ENCODE measurements at places on chromosomes 16 and 17.
A peak's percentile ranks its signal among the peaks of the same experiment; 100 is the strongest.

DNA sequence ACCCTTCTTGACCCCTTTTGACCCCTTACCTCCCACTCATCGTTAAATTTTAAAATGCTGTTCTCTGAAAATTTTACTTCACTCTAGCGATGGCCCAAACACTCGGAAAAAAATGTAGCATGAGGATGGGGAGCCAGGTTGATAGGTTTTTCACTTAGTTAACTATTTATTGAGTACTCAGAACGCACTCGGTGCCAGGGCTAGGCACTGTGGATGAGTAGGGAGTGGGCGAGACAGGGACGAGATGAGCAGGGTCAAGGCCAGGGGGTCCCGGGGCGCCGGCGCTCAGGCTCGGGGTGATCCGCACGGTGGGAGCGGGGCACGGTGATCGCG lies 392 bp downstream of the ZSCAN32 start:
- no peak for DNase-seq

DNA sequence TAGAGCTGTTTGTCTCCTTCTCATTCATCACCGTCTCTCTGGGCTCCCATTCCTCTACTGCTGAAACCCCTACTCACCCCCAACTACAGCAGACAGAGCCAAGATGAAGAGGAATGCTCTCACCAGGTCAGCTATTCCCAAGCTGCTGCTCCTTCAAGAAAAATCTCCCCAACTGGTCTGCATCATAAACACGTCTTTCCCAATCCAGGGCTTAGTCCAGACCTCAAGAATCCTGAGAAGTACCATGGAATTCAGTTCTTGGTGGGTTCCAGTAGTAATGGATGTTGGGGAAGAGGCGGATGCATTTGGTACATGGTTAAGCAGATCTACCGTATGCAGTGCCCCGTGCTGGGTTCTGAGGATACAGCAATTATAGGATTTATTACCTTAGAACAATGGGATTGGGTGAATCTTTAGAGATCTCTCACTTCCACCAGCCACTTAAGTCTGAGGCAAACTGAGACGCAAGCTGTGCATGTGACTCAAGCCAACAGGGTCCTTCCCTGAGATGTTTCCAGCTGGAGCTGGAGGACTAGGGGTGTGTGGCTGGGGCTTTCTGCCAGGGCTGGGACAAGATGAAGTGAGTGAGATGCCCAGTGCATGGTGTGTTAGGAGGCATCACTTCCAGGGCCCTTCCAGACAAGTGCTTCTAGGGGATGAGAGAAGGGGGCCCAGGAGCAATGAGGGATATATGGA lies 232.7 kb upstream of the CDH5 start:
- DNase-seq: no peak

DNA sequence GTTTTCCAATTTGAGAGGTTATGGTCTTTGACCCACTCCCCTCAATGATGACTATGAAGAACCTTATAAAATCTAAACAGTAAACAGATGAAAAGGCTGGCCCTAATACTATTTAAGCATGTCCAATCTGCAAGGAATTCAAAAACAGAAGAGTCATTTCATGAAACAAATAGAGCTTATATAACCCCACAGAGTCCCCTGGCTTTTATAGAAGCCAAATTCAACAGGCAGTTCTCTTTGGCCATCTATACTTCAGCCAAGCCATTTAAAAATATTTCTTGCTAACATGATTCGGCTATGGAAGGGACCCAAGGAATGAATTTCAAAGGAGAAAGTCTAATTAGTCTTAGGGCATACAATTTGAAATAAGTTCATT lies 43.4 kb downstream of the SPOP start:
- DNase-seq: no peak

DNA sequence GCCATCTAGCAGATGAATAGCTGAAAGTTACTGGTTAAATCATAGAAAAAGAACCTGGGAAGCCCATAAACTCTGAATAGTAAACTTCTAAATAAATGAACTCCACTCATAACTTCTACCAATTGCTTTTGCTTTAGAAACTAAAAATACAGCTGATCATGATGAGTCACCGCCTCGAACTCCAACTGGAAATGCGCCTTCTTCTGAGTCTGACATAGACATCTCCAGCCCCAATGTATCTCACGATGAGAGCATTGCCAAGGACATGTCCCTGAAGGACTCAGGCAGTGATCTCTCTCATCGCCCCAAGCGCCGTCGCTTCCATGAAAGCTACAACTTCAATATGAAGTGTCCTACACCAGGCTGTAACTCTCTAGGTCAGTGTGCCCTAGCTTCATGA lies 9.7 kb downstream of the KAT7 start:
- DNase-seq: no peak

DNA sequence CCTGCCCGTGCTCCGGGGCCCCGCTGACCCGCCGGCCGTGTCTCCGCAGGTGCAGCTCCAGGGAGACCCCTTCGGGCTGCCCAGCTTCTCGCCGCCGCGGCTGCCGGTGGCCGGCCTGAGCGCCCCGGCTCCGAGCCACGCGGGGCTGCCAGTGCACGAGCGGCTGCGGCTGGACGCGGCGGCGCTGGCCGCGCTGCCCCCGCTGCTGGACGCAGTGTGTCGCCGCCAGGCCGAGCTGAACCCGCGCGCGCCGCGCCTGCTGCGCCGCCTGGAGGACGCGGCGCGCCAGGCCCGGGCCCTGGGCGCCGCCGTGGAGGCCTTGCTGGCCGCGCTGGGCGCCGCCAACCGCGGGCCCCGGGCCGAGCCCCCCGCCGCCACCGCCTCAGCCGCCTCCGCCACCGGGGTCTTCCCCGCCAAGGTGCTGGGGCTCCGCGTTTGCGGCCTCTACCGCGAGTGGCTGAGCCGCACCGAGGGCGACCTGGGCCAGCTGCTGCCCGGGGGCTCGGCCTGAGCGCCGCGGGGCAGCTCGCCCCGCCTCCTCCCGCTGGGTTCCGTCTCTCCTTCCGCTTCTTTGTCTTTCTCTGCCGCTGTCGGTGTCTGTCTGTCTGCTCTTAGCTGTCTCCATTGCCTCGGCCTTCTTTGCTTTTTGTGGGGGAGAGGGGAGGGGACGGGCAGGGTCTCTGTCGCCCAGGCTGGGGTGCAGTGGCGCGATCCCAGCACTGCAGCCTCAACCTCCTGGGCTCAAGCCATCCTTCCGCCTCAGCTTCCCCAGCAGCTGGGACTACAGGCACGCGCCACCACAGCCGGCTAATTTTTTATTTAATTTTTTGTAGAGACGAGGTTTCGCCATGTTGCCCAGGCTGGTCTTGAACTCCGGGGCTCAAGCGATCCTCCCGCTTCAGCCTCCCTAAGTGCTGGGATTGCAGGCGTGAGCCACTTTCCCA lies 5.9 kb downstream of the CTF1 start:
- peak; percentile 59 for DNase-seq

GRCh38 chr17:76262732-76263344 lies 2.3 kb upstream of the UBALD2 start:
- no peak for DNase-seq

- DNase-seq: no peak
Observed at GRCh38 chr17:181245-182049, at the start of gene DOC2B. DOC2B (minus strand) TSS chr17:181650; CDS start chr17:181479, 171 bp downstream.

DNA sequence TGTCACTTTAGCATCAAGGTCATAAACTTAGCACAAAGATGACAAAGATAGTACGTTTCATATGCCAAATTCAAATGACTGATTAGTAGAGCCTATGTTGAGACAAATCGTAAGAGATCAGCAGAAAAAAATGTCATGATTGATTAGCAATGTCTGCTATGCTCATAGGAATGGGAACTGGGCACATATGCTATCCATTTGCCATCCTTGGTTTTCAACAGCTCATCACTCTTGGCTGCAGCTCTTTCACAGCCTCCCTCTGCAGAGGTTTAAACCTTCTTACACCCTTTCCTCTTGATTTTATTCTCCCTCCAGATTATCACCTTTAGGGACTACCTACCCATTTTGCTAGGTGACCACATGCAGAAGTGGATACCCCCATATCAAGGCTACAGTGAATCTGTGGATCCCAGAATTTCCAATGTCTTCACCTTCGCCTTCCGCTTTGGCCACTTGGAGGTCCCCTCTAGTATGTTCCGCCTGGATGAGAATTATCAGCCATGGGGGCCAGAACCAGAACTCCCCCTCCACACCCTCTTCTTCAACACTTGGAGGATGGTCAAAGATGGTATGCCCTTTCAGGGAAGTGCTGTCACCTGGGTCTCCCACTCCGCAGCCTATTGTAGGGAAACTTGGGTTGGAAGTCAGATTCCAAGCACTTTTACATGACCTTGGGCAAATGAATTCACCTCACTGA lies 16.2 kb downstream of the MPO start:
- no peak for DNase-seq

DNA sequence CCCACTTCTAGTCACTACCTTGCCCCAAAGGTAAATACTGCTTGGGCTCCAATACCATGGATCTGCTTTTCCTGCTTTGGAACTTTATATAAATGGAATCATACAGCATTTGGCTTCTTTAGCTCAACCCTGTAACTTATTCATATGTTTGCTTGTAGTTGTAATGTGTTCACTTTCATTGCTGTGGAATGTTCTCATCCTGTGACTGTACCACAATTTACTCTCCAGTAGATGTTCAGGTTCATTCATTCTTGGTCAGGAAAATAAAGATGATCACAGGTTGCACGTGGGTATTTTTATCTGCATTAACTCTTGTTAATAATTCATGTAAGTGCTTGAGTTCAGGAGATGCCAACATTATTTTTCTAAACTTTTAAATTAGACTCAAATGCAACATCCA lies 6.7 kb upstream of the BEAN1 start:
- DNase-seq: no peak

GRCh38 chr17:1898332-1898731 lies 68.5 kb downstream of the RPA1 start:
- DNase-seq: no peak

- no peak for DNase-seq
Observed at GRCh38 chr17:71905376-71906031, 215.3 kb upstream of the SOX9 start.

DNA sequence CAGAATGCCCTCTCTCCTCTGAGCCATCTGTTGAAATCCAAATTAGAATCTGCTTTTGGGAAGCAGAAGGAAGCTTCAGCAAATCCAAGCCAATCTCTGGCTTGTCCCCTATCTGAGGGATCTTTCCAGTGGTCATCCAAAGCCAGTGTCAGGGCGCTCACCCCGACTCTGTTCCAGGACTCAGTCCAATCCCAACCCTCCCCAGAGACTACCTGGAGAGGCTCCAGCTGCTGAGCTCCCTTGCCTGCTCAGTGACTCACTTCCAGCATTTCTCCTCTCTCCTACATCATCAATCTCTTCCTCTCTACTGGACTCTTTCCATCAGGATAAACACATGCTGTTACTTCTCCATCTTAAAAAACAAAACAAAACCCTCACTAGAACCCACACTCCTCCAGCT lies 2.4 kb downstream of the MATCAP1 start:
- DNase-seq: no peak

DNA sequence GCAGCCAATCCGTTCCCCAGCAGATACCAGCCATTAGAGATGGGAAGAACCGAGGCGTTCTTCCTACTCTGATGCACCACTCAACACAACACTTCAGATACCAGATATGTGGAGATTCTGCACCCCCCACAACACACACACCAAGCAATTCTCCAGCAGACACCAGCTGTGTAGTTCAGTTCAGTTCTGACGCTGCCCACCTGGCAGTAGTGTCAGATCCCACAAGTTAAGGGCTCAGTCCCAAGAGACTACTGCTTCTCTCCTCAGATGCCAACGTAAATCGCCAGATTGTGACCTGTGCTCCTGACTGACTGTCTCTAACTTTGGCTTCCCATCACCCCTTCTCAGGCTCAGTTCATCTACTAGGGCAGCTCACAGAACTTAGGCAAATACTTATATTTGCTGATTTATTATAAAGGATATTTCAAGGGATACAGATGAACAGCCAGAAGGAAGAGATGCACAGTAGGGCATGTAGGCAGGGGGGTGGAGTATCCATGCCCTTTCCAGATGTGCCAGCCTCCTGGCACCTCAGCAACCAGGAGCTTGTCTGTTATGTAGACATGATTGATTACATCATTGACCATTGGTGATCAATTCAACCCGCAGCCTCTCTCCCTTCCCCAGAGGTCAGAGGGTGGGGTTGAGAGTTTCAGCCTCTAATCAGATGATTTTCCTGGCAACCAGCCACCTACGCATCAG lies 110.6 kb downstream of the PRKCA start:
- no peak for DNase-seq

GRCh38 chr16:27462200-27462845 lies 60.3 kb downstream of the IL21R start:
- DNase-seq: no peak

DNA sequence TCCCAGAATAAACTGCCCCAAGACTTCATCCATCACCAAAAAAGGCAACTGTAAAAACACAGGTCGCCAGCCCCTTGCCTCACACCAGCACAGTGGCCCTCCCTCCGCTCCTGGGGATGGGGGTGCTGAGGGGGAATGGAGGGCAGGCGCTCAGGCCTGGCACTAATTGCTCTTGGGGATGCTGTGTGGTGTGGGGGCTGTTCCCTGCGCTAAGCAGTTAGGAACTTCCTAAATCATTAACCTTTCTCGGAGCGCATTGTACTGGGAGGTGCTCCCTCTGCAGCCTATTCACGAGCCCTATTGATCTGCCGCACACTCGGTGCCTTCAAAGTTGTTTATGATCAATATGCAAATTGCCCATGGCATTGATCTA lies 199.9 kb downstream of the ZFHX3 start:
- DNase-seq: no peak

DNA sequence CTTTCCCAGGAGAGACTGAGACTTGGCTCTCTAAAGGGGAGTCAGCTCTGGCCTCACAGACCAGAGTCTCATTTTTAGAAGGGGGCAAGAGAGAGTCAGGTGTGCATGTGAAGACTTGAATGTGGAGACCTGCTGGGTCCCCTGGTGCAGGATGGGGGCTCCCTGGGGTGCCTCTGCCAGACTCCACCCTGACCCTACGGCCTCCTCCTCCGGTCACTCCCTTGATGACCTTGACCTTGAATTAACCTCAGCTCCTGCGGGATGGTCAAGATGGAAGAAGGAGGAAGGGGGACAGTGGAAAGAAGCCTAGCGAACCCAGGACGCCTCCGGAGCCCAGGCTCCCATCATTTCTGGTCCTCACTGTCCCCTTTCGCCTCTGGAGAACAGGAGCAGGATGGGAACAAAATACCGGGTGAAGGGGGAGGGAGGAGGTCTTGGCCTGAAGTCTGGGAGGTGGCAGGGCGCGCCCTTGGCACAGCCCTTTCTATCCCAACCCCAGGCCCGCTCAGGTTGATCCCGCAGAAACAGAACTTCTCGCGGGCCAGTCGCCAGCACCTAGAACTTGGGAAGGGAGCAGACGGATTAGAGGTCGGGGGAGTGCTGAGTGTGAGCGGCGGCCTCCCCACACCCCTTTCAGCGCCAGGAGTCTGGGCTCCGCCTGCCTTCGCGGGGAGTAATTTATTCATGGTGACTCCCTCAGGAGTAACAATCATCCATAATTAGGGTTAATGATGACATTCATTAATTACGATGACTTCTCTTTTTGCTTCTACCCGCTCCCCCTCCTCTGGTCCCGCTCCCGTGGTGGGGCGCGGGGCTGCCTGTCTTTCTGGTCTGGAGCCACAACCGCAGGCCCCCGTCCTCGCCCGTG lies 1.6 kb downstream of the STAC2 start:
- DNase-seq: no peak

GRCh38 chr17:15000661-15001060 lies 264.5 kb downstream of the PMP22 start:
- no peak for DNase-seq
